ENCODE measurements at places on chromosomes 6 and 20. TPM values are rescaled to one million over a fixed set of nuclear protein-coding genes. Genes with fewer than 3 reads are reported as not detected.

- no peak for DNase-seq
These were observed 56.6 kb upstream of the RIN2 start for GRCh38 chr20:19701429-19701828.

The SLPI gene
- polyA plus RNA-seq = 4.4 TPM

The IGF2R gene
- polyA plus RNA-seq = 44.1 TPM

DNA sequence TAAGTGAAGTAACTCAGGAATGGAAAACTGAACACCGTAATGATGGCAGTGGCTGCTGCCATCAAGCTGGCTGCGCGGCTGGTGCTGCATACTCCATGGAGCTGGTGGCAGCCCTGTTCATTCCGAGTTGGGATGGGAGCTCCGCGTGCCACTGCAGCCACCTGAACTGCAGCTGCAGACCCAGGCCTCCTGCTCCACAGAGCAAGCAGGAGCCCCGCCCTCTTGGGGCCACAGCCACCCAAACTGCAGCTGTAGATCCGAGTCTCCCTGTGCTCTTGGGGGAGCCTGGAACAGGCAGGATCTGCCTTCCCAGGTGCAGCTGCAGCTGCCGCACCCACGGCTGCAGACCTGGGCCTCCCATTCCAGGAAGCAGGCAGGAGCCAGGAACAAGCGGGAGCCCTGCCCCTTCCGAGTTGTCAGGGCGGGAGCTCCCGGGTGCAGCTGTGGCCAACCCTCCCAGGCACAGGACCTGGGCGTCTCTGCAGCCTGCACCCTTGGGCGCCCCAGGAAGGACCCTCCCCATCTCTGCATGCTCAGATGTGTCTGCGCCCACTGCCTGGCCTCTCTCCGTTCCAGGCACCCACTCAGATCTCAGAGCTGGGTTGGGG is 120.2 kb downstream of the GMPR start:
- DNase-seq = no peak

The ZSCAN9 gene
- 43.7 TPM for polyA plus RNA-seq

The HCK gene
- 3.9 TPM for polyA plus RNA-seq

The SNRPB2 gene
- 110 TPM for polyA plus RNA-seq

DNA sequence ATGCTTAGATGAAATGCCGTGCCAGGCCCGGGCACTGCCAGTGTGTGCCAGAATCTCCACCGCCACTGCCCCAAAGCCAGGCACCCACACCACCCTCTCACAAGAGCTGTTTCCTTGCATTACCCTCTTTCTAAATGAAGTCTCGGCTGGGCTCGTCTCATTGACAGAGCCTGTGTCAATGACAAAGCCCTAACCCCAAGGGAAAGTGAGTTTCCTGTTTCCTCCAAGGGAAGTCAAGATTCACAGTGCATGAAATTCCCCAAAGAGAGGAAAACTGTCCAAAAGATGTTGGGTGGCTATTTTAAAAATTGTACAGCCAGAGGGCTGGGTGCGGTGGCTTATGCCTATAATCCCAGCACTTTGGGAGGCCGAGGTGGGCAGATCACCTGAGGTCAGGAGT is 75.4 kb upstream of the AKAP12 start:
- DNase-seq = no peak

The SIRPD gene
- not detected for polyA plus RNA-seq

The SLC9A8 gene
- polyA plus RNA-seq = 8.0 TPM

All from right lung (tissue), 10 donors.